ENCODE measurements at places on chromosomes 16 and 17.
A peak's percentile ranks its signal among the peaks of the same experiment; 100 is the strongest.

- DNase-seq, result no peak
These were observed 151.1 kb upstream of the MAF start for GRCh38 chr16:79751471-79752184.

- DNase-seq, result no peak
These were observed 8.8 kb upstream of the ZFP1 start for GRCh38 chr16:75139498-75139897.

DNA sequence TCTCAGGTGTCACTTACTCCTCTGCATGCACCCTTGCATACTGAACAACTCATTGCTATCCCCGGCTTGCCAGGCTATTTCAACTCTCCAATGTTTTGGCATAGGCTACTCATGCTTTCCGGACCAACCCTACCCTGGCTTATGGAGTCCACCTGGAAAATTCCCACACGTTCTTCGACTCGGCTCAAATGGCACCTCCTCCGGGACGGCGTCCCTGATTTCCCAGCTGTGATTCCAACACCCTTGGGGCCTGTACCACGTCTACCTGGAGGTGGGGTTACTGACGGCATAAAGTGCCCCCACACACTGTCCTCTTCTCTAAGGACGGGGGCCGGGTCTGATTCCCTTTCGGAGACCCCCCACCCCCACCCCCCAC, 498 bp downstream of the SMYD4 start:
- DNase-seq, result no peak

GRCh38 chr16:52783616-52784015, 236.7 kb upstream of the TOX3 start:
- DNase-seq, result no peak

- no peak for DNase-seq
These were observed 6.5 kb downstream of the MAPT start for GRCh38 chr17:45900723-45901415.

- peak; percentile 91 for DNase-seq
These were observed 79.3 kb downstream of the VMP1 start for GRCh38 chr17:59786536-59787319.

All from CD4-positive, alpha-beta memory T cell (primary cell).